ENCODE measurements at places on chromosomes 7 and 10.

DNA sequence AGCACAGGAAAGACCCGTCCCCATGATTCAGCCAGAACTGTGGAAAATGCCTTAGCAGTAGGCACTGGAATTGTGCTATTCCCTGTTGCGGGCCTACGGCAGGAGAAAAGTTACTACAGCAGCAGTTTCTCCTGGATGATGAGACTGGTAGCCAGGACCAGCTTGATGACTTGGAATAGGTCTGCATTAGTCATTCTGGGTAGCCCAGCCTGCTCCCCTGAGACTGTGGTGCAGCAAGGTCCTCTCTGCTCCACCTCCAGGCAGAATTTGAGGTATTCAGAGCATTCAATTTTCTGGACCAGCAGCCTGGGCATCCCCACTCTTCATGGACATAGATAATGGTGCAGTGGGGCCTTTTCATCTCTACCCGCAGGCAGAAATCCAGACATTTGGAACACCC is 490.0 kb downstream of the SH2D4B start:
- DNase-seq = no peak

DNA sequence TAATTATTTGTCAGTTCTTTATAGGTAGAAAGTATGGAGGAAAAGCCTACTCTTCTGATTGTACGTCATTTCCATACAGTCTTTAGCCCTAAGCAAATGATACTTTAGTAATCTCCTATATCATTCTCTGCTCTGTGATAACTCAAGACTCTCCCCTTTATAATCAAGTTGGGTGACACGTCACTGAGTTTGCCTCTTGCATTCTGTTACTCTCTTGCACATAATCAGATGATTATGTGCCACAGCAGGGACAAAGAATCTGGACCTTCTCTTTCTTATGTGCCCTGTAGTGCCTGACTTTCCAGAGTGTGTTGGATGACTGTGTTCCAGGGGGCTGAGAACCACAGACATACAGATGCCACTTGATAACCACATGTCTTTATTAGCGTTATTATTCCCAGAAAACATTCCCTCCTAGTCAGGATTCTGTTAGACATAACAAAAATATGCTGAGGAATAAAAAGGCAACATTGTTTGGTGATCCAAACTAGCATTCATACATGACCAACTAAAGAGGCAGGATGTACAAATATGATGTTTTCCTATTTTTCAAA is 116.4 kb upstream of the HGF start:
- no peak for DNase-seq

- DNase-seq = no peak
These were observed 7.1 kb downstream of the ZSCAN25 start for GRCh38 chr7:99623702-99624447.

DNA sequence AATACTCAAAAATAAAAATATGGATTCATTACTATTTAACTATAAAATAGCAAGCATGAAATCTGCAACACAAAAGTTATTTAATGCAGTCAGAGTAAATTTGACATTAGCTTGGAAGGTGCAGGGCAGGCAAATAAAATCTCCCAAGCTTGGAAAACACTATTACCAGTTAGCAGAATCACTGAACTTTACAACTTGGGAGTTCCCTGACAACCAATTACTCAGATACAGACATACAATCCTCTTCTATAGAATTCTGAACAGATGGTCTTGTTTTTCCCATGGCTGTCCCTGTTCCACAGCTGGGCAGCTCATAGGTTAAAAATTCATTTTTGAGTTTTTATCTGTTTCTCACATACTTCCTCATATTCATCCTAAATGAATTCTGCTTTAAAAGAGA is 1002.6 kb downstream of the SORCS3 start:
- no peak for DNase-seq

- no peak for DNase-seq
These were observed 219.8 kb upstream of the SMIM30 start for GRCh38 chr7:113338071-113338696.

DNA sequence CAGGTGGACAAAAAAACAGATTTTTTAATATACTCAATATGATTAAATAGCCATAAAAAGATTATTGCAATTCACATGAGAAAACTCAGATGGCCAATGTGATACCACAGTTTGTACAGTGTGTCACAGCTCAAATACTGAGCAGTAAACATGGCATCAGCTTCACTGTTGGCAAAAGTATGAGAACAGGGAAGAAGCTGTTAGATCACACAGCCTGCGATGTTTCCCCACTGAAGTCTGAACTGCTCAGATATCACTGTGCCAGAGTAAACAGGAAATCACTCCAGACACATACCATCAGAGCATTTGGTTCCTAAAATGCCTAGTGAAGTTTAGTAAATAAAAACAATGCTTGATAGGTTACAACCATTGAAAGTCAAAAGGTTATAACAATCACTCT is 347.8 kb downstream of the ETV1 start:
- no peak for DNase-seq

DNA sequence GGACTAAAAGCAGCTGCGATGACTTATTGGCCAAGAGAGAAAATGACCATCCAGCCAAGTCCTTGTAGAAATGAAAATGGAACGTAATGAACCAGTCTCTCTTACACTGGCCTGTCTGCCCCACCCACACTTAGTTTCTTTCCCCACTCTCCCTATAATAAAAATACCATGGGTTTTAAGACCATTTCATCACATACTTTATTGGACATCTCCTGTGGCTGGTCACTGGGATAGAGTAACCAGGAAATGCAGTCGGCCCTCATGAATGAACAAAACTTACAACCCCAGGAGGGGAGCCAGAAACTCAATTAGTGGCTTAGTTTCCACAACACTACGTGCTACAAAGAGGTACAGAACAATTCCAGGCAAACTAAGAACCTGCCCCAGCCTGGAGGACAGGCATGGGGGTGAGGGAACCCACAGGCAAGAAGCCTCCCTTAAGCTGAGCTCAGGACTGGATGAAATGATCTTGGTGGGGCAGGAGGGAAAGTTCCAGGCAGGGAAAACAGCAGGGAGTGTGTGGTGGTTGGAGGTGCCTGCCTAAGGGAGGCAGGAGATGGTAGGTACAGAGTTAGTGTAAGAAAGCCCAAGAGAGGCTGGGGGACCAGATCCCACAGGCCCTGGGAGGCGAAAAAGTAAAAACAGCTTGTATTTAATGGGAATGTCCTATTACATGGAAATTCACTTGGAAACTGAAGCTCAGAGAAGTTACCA is 29.6 kb downstream of the MKI67 start:
- no peak for DNase-seq

- no peak for DNase-seq
These were observed 3.5 kb downstream of the RASSF4 start for GRCh38 chr10:44962870-44963738.

DNA sequence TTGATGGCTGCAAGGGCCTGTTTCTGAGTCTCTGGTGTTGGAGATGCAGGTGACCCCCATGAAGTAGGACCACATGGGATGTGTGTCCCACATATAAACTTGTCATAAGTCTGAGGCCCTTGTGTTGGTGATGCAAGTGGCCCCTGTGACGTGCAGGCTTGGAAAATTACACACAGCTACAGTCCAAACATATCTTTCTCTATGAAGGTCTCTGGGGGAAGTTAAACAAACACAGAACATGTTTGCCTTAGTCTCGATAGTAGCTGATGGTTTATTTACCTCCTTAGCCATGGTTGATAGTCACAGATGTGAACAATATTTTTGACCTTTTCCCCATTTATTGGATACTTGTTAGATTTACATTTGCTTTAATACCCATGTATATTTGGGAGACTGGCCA is 64.7 kb downstream of the ADCY1 start:
- no peak for DNase-seq

GRCh38 chr7:88458279-88458678 is 151.6 kb upstream of the STEAP4 start:
- DNase-seq = no peak

All from CD4-positive, alpha-beta memory T cell (primary cell).